SK-N-SH (cell line): ENCODE measurements at places on chromosomes 7 and 10. TPM values are rescaled to one million over a fixed set of nuclear protein-coding genes. Genes with fewer than 3 reads are reported as not detected.

ZNF3 gene
- 30.5 and 45.2 TPM in 2 replicates for polyA plus RNA-seq

IL15RA gene
- 1.2 and 2.1 TPM in 2 replicates for polyA plus RNA-seq

GPR26 gene
- not detected in 2 replicates for polyA plus RNA-seq

GRCh38 chr7:39360038-39360437, 206.2 kb upstream of the YAE1 start:
- H3K27ac ChIP-seq, result no peak overlapping the region
- H3K4me3 ChIP-seq, result no peak overlapping the region
- H3K4me1 ChIP-seq, result no peaks in the 10 kb centered on the region; the same call in 1 of the 2 replicates
- H3K27me3 ChIP-seq, result peaks cover 20% of the 10 kb centered on the region; the same call in 1 of the 2 replicates
